ENCODE measurements at places on chromosomes 13 and 19. TPM values are rescaled to one million over a fixed set of nuclear protein-coding genes. Genes with fewer than 3 reads are reported as not detected.

DNA sequence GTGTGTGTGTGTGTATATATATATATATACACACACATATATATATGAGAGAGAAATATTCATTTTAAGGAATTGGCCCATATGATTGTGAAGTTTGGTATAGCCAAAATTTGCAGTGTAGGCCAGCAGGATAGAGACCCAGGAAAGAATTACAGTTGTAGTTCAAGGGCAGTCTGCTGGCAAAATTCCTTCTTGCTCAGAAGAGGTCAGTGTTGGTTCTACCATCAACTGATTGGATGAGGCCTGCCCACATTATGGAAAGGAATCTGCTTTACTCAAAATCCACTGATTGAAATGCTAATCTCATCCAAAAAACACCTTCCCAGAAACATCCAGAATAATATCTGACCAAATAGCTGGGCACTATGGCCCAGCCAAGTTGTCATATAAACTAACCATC lies 24.0 kb downstream of the RNF6 start:
- no peak for DNase-seq

GRCh38 chr13:23321535-23322241 lies 111.8 kb downstream of the SACS start:
- DNase-seq = no peak

DNA sequence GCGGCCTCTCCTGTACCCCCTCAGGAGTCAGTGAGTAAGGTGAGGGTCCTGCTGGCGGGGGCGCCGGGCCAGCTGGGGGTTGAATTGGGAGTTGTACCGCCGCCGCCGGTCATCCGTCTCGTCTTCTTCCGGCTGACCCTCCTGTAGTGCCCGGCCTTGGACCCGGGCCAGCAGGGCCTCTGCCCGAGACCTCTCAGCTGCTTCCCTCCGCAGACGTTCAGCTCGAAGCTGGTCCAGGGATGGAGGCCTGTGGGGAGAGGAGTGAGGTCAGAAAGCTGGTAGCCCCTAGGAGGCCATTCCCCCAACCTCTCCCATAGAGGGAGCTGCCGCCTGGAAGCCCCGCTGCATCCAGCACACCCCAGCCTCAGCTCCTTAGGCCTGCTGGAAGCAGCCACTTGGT lies 3.8 kb downstream of the LENG1 start:
- DNase-seq = no peak

DNA sequence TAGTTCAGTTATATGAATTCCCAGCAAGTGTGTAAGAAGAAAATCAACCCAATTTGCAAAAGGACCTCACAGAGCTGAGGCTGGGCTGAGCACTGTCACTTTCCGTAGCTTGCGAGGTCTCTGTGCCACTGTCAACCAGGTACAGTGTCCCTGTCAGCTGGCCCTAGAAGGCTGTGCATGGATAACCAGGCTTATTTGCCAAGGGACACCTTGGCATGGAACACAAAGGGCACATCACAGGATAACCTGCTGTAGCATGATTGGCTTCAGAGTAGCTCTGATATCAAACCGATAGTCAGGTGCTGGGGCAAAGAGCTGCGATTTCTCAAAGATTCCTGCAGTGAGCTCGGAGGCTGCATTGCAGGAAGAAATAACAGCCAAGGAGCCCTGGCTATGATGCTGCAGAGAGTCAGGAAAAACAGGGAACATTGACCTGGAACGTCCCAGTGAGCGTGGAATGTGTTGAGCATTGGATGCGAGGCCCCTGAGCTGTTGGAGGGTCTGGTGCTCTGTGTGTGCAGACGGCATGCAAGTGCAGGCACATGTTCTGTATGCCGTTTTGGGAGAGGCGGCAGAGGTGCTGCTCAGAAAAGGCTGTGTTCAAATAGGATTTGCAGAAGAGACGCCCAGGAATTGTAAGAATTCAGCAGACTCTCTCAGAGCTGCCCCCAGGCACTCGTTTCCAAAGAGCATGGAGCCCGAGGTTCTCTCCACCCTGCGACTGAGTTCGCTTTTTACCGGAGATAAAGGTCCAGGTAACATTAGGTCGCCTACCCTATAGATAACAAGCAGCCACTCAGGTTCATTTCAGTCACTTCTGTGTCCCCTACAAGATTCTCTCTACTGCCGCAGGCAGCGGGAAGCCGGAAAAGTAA lies 213.5 kb upstream of the IRS2 start:
- DNase-seq = no peak

- DNase-seq = no peak
These were observed 134.4 kb upstream of the TSC22D1 start for GRCh38 chr13:44710576-44710975.

DNA sequence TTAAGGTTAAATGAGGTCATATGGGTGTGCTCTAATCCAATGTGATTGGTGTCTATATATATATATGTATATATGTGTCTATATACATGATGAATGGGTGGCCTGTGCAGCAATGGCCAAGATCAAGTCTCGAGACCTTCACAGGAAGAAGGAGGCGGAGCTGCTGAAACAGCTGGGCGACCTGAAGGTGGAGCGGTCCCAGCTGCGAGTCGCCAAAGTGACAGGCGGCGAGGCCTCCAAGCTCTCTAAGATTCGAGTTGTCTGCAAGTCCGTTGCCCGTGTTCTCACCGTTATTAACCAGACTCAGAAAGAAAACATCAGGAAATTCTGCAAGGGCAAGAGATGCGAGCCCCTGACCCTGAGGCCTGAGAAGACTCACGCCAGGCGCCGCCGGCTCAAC lies 109.8 kb downstream of the EFNB2 start:
- no peak for DNase-seq

DNA sequence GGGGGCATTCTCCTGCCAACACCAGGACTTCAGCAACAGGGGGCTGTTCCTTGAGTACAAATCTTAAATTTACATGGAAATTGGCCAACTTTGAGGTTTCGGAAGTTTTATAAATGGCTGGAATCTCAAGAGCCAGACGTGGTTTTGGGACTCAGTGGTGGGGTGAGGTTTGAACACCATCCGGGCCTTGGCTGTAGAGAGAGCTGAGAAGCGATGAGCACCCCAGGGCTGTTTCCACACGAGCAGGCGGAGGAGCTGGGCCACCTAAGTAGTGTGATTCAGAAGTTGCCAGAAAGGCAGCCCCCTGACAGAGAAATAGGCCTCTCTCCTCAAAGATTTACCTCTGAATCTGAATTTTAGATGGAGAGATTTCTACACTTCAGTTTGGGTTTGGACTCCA lies 89.0 kb downstream of the FGF9 start:
- no peak for DNase-seq

GRCh38 chr19:42191855-42192254 lies 25.6 kb downstream of the DEDD2 start:
- DNase-seq = no peak

GRCh38 chr13:24672141-24673132 lies 7.8 kb upstream of the ATP12A start:
- DNase-seq = peak; percentile 46

- no peak for DNase-seq
These were observed 512.0 kb upstream of the PCDH20 start for GRCh38 chr13:61927648-61928047.

- no peak for DNase-seq
These were observed 29.9 kb upstream of the ARGLU1 start for GRCh38 chr13:106597749-106598395.

GRCh38 chr13:83352391-83352790 lies 529.9 kb downstream of the SLITRK1 start:
- DNase-seq = no peak

- no peak for DNase-seq
These were observed 3.4 kb upstream of the IRF2BP1 start for GRCh38 chr19:45889210-45889885.

DNA sequence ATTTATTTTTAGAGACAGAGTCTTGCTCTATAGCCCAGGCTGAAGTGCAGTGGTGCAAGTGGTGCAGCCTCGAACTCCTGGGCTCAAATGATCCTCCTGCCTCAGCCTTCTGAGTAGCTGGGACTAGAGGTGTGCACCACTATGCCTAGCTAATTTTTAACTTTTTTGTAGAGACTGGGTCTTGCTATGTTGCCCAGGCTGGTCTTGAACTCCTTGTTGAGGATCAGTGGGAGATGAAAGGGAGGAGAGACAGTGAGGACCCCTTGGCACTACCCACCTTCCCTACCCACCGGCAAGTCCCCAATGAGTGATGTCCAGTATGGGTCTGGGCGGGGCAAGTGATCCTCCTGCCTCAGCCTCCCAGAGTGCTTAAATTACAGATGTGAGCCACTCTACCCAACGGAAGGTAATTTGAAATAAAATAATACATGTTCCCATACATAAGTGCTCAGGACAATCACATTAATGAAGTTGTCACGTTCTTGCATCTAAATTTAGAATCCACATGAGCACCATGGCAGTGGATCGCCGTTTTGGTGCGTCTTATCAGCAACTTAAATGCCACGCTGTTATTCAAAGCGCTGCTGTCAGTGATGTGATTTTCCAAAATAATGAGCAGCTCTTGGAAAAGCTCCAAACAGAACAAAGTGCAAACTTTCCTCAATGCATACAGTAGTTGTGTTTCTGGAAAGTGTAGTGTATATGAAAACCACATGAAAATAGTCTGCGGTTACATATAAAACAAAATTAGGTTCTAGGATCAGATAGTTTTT lies 5.9 kb upstream of the ARL11 start:
- DNase-seq = no peak

- DNase-seq = peak; percentile 76
These were observed 11.6 kb upstream of the OR1M1 start for GRCh38 chr19:9075064-9075949.

- no peak for DNase-seq
These were observed 22.7 kb upstream of the LRCH1 start for GRCh38 chr13:46530084-46530935.

DNA sequence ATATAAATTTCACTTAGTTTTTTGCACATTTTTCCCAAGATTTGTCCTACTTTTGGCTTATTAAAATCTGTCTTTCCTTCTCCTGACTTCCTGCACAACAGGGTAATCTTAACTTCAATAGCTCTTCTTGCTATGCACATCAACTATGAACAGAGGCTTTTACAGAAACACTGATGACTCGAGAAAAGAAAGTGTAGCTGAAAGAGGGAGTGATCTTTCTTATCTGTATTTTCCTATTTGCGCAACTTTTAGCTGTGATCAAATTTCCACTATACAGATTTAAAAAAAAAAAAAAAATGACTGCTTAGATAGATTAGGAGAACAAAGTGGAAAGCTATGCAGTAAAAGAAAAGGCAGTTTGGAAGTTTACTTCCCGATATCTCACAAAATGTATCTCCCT lies 406.9 kb downstream of the LIG4 start:
- no peak for DNase-seq

- no peak for DNase-seq
These were observed 698 bp downstream of the KANK2 start for GRCh38 chr19:11196406-11197287.

- no peak for DNase-seq
These were observed 722 bp downstream of the DCAF15 start for GRCh38 chr19:13952931-13953531.

- DNase-seq = no peak
These were observed 926 bp downstream of the PRR12 start for GRCh38 chr19:49591731-49592485.

GRCh38 chr13:111227405-111227804 lies 93.0 kb upstream of the TEX29 start:
- no peak for DNase-seq

GRCh38 chr13:110726726-110727125 lies 13.2 kb downstream of the ING1 start:
- DNase-seq = no peak

GRCh38 chr13:19185865-19186645 lies 4.4 kb upstream of the TUBA3C start:
- no peak for DNase-seq

DNA sequence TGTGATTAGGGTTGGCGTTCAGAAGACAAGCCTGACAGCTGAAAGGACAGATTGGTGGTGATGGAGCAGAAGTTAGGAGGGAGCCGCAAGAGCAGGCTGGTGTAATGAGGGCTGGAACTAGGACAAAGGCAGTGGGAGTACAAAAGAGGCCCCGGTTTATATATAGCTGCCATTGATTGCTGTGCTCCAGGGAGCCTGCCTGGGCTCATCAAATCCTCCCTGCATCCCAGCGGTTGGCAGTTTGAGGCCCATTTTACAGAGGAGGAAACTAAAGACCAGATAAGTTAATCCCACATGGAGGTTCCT lies 123.7 kb downstream of the CACNA1A start:
- no peak for DNase-seq

DNA sequence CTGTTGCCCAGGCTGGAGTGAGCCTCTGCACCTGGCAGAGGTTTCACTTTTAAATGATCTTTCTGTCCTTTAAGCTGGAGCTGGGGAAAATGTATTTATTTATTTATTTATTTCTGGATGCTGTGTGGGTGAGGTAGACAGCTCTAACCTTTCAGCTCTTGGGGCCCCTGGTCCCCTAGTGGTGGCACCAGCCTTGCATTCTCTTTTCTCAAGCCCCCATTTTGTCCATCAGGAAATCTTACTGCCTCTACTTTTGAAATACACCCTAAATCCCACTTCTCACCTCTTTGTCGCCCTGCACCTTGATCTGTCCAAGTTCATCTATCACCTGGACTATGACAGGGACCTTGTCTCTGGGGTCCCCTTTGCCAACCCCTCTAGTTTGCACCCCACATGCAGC lies 2.1 kb upstream of the B9D2 start:
- DNase-seq = no peak

- DNase-seq = no peak
These were observed 16.1 kb downstream of the CEACAM6 start for GRCh38 chr19:41771410-41771809.

The ZFP30 gene
- polyA plus RNA-seq = 29.6 TPM

The ZNF628 gene
- 2.4 TPM for polyA plus RNA-seq

The RAB8A gene
- 87.0 TPM for polyA plus RNA-seq

The SYT3 gene
- 1.2 TPM for polyA plus RNA-seq

The KIR3DL1 gene
- not detected for polyA plus RNA-seq

The PTGIR gene
- polyA plus RNA-seq = 1.7 TPM

Measured in left kidney (tissue), 8 donors.